NCI-H2081 treated with DMSO at 0.1 percent for 48 hours (cell line): ENCODE measurements at places on chromosomes 1 and 21.

- no peak for DNase-seq
Observed at GRCh38 chr1:84259989-84260388, 41.5 kb upstream of the SAMD13 start.

GRCh38 chr1:16921391-16922185, at the start of gene CROCC:
TSS of gene CROCC (plus strand) at chr1:16921931. CDS start at chr1:16922019, 88 bp downstream.
- no peak for DNase-seq

- no peak for DNase-seq
Observed at GRCh38 chr1:234705615-234706014, 95.6 kb upstream of the IRF2BP2 start.

DNA sequence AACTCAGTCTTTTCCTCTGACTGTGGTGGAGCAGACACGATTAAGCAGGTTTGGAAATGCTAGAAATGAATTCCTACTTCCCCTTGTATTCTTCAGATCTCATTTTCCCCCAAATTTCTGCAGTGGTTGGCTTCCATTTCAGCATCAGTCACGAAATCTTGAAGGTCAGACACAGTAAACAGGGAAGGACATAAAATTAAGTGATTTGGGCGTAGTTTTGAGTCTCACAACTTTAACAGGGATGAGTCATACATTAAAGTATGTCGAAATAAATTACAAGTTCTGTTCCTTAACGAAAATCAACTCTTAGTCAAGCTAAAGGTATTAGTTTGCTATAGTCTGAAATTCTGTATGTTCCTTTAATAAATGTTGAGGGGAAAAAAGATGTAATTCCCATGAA, 61.1 kb downstream of the HNRNPR start:
- DNase-seq, result no peak

- no peak for DNase-seq
Observed at GRCh38 chr1:86858524-86859261, 55.2 kb downstream of the SELENOF start.

DNA sequence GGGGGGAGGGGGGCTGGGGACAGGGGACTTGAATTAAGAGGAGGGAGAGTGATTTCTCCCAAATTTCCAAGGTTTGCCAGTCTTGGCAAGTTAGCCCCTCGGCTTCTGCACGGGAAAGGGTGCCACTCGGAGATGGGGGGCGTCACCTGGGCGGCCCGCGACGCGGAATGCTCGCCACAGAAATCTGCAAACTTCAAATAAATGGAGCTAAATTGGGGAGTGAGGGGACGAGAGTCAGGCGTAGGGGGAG, 885 bp upstream of the SSBP3 start:
- DNase-seq, result no peak

DNA sequence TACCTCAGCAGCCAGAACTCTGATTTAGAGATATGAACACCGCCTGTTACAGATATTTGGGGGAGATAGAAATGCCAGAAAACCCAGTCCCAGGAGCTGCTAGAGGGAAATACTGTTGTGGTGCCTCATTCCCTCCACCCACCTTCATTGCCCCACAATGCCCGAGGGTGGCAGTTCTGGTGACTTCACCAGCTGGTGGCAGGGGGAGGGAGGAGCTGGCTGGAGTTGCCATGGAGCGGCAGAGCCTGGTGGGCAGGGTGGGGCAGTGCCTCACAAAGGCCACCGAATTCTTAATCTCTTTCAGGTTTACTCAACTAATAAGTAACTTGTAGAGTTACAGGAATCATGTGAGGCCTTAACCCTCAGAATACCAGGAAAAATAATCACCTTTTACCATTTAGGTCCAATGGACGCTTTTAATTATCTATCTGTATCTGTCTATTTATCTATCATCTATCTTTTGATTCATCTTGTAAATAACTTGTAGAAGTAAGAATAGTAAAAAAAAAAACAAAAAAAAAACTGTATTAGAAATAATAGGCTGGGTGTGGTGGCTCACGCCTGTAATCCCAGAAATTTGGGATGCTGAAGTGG, 11.7 kb upstream of the S100A11 start:
- no peak for DNase-seq

DNA sequence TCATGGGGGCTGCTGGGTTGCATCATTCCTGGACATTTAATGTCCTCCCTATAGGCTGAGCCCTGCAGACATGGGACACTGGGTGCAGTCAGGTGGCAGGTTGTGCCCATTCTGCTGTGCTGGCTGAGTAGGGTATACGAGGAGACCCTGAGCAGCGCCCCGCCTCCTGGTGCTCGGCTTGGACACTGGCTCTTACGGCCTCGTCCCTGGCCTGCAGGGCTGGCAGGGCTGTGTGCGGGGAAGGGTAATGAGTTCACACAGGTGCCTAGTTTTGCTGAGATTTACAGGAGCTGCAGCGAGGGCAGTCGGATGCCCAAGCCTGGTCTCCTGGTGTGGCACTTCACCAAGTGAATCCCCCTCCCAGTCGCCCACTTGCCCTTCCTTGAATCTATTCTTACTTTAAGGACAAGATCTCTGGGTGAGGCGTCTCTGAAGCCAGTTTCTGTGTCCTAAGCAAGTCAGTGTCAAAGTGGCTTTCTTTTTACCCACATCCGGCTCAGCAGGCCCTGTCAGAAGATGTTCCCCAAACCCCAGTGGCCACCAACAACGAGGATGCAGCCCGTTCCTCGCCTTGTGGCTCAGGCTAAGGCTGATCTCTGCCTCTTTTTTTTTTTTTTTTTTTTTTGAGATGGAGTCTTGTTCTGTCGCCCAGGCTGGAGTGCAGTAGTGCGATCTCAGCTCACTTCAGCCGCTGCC, 73.2 kb downstream of the MAN1C1 start:
- no peak for DNase-seq

- DNase-seq, result no peak
Observed at GRCh38 chr1:100778748-100779147, 59.2 kb downstream of the VCAM1 start.

- DNase-seq, result no peak
Observed at GRCh38 chr1:39266269-39266668, 61.8 kb downstream of the MACF1 start.

GRCh38 chr1:118944133-118944532, 44.0 kb downstream of the TBX15 start:
- no peak for DNase-seq

GRCh38 chr1:160022330-160023310, 9.2 kb downstream of the PIGM start:
- DNase-seq, result no peak

DNA sequence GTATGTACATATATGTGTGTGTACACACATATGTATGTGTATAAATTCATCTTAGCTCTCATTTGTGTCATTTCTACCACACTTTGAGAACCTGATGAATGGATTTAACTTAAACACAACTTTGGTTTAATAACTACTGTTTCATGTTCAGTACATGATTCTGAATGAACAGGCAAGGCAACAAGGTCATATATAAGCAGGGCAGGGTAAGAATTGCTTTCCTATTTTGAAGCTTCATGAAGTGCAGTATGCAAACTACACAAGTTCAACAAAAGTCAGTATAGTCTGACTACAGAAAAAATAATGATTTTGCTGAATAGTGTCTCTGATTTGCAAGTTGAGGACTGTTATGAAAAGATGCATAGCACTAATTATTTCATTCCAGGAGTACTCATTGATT, 127.6 kb downstream of the KCNK2 start:
- no peak for DNase-seq

DNA sequence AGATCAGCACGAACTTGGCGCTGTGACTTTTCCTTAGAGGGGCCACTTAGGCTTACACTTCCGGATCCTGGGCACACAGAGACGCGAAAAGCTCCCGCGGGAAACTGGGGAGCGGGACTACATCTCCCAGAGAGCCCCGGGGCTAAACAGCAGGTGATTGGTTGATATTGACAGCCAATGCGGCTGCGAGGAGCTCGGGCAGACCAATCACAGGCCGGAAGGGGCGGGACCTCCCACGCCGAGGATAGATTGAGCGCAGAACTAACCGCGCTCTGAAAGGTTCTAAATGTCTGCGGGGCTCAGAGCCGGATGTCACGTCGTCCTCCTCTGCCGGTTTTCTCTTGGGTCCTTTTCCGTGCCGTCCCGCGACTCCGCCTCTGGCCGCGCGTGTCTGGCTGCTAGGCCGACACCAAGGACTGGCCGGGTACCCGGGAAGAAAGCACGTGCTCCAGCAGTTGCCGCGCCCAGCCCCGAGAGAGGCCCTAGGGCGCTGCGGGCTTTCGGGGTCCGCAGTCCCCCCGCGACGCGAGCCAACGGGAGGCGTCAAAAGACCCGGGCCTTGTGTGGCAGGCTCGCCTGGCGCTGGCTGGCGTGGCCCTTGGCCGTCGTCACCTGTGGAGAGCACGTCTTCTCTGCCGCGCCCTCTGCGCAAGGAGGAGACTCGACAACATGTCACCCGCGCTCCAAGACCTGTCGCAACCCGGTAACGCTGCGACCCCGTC, at the start of gene MTR:
TSS of gene MTR (plus strand) at position 258 of the 722 bp plus-strand sequence. CDS start at position 670, 412 bp downstream.
- DNase-seq, result peak; percentile 98

GRCh38 chr1:21939650-21940374, 2.7 kb upstream of the HSPG2 start:
- DNase-seq, result no peak

DNA sequence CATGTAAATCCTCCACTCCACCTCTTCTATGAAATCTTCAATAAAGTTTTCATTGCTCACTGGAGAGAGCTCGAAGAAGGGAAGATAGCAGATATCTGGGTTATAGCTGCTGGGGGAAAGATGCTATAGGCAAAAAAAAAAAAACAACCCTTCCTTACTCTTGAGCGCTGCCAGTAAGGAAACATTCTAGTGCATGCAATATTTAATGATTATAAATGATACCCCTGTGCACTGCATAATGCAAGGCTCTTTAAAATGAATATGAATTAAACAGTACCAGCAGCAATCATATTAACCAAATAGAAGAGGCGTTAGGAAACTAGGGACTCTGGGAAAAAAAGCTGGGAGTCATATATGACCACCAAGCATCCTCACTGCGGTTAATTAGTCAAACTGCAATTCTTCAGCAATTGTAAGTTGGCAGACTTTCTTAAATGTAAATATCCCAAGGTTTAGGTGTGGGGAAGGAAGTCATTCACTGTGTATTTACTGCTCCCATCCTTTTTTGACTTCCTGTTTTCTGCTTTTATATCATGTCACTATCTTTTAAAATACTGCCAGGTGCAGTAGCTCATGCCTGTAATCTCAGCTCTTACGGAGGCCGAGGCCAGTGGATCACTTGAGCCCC, 3.7 kb upstream of the DMRTB1 start:
- no peak for DNase-seq

DNA sequence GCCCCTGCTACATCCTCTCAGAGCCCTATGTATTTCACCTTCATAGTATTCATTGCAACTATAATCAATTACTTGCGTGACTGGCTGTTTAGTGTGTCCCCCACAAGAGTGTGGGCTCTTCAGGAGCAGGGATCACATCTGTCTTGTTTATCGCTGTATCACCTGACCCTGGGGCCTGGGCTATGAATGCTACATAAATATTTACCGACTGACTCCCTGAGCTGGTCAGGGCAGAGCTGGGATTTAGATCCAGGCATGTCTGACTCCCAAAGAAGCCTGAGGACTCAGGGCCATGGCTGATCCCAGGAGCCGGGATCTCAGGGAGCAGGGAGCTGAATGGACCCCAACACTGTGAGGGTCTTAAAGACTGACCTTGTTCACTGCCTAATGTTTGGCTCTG, 49.7 kb downstream of the AHDC1 start:
- DNase-seq, result no peak

- no peak for DNase-seq
Observed at GRCh38 chr1:214285610-214286440, 4.9 kb downstream of the SMYD2 start.

DNA sequence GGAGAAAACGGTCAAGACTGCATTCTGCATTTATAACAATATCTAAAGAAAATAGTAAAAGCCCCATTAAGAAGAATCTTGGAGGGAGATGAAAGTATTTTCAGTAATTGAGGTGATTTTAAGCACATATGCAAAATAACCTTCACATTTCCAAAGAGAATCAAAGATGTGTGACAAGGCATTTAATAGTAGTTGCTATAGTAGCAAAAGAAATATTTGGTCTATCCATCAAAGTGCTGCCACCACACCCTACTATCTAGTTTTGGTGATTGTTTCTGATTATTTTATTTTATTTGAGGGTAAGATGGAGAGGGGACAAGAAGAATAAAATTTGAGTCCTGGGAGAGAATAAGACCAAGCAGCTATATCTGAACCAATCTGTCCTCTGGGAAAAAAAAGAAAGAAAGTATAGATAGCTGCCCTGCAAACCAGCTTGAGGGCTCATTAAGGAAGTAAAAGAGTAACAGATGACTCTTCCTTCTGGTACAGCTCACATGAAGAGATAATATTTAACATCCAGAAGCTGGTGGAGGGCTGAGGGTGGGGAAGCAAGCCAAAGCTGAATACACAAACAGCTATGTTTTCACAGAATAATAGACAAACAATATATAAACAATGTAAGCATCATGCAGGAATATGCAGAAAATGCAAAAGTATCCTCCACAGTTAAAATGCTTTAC, 47.2 kb upstream of the RASAL2 start:
- no peak for DNase-seq

GRCh38 chr1:66852870-66853269, 51.8 kb upstream of the INSL5 start:
- no peak for DNase-seq

GRCh38 chr1:180519846-180520245, 17.5 kb upstream of the ACBD6 start:
- DNase-seq, result no peak

DNA sequence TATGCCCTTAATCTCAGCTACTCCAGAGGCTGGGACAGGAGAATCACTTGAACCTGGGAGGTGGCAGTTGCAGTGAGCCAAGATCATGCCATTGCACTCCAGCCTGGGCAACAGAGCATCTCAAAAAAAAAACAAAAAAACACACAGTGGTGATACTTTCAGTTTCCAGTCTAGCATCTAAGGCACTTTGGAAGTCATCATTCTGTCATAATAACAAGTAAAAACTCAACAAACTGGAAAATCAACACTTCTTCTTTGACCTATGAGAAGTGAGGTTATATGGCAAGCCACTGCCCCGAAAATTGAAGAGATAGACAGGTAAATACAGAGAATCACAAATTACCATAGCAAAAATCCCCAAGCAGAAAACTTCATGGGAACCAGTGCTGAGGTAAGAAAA, 51.9 kb downstream of the IL12RB2 start:
- DNase-seq, result no peak

DNA sequence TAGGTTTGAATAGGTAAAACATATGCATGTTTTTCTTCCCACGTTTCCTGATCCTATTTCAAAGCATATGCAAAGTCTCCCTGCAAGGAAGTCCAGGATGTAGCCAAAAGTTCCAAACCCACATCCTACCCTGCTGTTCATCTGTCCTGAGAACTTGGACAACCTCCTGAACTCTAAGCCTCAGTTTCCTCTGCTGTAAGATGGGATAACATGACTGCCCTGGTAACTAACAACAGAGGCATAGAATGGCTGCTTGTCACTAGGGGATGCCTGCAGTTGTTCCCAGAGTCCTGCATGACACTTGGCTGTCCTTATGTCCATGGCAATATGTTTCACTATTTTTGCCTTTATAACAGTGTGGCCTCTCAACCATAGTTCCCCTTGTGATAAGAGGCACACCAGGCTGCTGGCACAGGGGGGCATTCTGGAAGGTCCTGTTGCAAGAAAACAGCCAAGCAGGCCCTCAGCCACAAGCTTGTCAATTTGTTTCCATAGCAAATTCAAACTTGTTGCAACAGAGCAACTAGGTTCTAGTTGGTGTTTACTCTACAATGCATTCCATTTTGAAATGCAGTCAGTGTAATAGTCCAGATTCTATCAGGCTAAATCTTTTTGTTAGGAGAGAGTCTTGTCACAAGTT, 1.5 kb upstream of the HDGF start:
- no peak for DNase-seq
